Aorta (tissue), 5 donors: ENCODE measurements at places on chromosomes 7 and 10. TPM values are rescaled to one million over a fixed set of nuclear protein-coding genes. Genes with fewer than 3 reads are reported as not detected.

DNA sequence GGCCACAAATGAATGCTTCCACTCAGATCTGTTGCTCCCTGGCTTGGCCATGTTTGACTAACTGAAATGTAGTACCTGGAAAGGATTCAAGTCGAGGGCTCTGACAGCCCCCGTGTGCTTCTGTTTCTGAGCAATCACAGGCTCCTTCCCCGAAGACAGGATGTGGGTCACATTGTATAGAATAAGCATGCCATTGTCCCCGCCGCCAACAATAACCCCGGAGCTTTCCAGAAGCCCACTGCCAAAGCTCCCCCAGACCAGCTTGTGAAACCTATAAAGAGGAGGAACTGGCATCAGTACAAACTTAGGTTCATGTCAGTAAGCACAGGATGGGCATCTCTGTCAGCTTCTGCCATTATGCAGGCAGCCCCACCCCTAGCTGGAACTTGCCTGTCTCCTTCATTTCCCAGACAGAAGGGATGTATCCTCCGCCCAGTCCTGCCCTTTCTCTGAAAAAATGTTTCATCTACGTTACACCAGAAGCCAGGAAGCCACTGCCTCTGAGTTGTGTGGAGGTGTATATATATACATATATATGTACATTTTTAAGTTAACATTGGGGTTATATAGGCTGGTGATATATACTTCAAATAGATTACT, 10.3 kb downstream of the SEC31B start:
- DNase-seq = peak; percentile 28

DNA sequence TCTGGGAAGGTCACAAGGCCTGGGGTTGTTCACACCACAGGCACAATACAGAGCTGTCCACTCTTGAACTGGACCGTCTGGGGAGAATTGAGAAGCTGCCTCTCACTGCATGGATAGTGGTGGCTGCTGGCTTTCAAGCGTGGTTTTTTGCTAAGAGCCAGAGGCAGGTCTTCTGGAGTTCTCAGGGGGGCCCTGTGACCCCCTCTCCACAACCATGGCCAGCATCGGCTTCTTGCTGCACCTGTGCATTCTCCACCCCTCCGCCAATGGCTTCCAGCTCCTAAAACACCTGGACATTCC, 140.3 kb downstream of the ADCY1 start:
- no peak for DNase-seq

- no peak for DNase-seq
Measured at GRCh38 chr10:16856092-16856491, 38.9 kb upstream of the RSU1 start.

DNA sequence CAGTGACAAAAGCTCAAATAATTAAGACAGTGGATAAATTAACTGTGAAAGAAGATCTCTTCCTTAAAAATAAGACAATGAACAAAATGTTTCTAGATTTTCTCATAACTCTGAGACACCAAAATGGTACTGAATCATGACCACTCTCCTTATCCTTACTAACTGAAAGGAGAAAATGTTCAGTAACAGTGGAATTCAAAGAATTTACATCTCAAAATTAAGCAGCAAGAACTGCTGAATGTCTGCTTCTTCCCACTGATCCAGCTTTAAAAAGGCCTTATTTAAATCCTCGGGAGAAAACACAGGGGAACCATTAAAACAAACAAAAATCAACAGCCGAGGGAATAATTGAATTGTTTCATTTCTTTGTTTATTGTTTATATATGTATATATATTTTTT, 27.3 kb upstream of the PLXDC2 start:
- no peak for DNase-seq

GRCh38 chr10:88048312-88048711, 184.9 kb downstream of the PTEN start:
- DNase-seq = no peak

- no peak for DNase-seq
Measured at GRCh38 chr7:72709909-72710308, 118.1 kb downstream of the TYW1B start.

DNA sequence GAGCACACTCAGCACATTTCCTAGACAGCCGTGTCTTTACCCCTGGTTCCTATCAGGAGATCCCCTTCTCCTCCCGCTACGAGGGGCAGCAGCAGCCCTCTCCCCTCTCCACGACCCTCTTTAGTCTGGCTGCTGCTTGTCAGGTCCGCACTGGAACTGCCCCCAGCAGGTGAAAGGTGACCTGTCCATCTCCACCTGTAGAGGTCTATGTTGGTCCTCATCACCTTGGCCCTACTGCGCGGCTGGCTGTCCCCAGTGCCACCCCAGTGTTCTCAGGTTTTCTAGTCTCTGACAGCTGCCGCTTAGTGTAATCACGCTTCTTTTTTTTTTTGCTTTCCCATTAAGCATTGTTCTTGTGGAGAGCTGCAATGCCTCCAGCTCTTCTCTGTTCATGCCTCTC, 545.7 kb downstream of the SDK1 start:
- no peak for DNase-seq

DNA sequence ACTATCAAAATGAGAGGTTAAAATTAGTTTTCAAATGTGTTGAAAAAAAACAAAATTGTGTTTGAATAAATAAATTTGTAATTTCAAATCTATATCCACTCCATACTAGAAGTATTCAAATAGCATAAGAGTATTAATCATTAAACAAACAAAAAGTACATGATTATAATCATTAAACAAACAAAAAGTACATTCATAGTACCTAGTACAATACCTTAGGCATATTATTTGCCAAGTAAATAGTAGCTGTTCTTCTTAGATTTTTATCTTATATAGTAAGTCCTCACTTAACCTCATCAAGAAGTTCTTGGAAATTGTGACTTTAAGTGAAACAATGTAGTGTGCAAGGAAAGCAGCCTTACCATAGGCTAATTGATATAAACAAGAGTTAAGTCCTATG, 349.3 kb upstream of the VWC2 start:
- no peak for DNase-seq

DNA sequence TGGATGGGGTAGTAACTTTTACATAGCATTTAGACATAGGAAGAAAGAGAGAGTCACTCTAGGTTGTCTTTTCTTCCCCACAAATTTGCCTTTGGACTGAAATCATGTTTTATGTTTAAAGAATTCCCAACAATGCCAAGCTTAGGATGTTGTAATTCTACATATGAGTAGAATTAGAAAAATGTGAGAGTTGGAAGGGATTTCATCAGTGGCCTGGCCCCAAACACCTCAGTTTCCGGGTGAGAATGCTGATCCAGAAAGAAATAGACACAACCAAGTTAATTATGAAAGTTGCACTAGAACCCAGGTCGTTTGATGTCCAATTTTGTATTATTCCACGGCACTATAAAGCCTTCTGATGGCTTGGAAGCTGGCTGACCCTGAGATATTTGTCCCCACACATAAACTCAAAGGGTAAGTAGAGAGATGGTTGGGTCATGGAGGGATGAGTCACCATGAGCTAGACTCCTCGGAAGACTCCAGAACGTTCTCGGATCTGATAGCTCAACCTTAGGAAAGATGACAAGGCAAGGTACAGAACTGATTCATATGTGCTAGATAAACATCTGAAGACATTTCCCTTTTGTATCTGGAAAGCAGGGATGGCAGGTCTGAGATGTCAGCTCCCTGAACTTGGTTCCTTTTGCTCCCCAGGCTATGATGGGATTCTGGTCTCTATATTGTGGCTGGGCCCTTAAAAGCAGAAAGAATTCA, 48.8 kb upstream of the SLC35B4 start:
- no peak for DNase-seq

DNA sequence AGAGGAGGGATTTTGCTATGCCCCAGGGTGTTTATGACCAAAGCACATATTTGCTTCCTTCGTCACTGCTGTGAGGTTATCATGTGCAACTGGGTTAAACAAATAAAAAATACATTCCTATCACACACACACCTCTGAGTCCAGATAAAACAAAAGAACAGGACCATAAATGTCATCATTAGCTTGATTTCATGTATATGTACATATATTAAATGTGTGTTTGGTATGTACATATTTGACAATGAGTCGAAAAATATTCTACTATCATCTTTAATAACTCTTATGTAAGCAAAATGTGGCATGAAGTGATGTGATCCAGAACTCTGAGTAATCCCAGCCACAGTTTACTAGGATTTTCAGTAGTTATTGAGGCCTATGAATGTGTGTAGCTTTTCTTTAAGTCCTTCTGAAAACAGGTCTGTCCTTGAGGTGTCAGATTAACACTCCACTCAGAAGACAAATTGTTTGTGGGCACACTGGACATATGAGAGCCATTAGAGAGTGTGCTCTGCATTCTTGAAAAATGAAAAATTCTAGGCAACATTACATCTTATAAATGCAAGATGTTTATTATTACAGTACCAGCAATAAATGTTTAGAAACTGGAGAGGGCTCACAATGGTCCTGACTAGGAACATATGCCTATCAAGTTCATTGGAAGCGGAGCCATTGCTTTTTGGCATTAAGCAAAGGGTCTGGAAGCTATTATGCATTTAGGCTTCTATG, 335.1 kb upstream of the SEMA3A start:
- DNase-seq = no peak

- no peak for DNase-seq
Measured at GRCh38 chr10:97888641-97889262, 39.1 kb downstream of the GOLGA7B start.

DNA sequence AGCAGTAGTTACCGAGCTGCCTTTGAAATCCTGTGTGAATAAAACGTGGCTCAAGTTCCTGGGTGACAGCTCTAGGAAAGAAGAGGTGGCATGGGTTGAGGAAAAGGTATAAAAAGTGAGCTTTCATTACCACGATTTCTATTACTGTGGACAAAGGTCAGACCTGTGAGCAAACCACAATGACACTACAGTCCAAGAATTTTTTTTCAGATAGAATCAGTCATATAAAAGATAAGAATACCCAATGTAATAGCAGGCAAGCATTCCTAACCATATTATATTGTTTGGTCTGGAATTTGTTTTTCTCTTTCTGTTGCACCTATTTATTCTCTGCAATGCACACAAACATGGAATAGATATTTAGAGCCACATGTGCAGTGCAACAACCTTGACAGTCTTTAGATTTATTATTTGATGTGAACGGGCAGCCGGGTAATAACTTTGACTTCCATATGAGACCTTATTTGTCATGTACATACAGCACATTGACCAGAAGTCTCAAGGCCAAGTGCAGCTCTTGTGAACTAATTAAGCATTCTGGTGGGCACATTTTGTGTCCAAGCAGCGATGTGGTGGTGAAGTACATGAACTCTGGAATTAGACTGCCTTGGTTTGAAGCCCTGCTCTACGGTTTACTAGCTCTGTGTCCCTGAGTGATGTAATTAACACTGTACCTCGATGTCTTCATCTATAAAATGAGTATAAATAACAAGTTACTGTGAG, 156.8 kb downstream of the NRCAM start:
- DNase-seq = no peak

GRCh38 chr7:121493553-121493952, 97.4 kb upstream of the FAM3C start:
- no peak for DNase-seq

DNA sequence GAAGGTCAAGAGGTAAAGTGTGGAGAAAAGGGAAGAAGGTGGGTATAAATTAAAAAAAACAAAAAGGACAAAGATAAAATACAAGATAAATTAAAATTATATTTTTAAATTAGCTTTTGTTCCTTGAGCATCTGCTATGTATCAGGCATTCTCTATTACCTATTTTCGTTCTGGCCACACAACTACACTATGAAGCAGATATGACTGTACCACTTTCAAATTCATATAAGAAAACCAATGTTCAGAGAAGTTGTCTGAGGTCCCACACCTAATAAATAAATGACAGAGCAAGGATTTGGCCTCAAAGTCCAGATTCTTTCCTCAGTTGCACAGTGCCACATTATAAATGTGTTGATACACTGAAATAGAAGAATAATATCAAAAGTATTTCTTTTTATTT, 103.8 kb upstream of the PCDH15 start:
- DNase-seq = no peak

DNA sequence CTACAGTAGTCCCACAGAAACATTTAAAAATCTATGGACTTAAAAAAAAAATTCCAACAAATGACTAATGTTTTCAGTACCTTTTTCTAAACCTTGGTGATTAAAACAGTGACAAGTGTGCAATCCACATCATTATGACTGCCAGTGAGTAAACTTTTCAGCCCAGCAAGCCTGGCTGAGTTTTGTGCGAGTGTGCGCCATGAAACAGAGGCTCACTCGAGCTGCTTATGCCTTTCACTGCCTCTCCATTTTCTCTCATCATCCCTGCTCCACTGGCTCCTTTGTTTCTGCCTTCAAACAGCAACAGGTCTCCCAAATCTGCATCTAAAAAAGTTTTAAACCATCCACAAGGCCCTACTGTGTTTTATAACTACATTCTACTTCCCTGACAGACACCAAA, 105.8 kb downstream of the USP6NL start:
- DNase-seq = no peak

GRCh38 chr10:34489973-34490745, 324.9 kb downstream of the PARD3 start:
- no peak for DNase-seq

DNA sequence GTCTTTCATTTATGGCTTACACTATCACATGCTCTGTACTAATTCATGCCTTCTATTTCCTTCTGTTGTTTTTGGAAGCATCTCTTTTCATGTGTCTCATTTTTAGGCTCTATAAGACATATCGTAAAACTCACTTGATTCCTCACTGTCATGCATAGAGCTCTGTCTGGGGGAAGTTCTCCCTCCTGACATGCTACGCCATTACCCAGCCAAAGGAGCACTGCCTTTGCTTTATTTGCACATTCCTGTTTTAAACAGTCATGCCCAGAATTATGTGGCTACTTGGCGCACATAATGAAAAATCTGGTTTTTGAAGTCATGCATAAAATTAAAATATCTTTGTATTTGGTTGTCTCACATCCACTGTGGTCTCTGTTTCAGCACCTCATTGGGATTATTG, 17.6 kb upstream of the AKR1C3 start:
- no peak for DNase-seq

DNA sequence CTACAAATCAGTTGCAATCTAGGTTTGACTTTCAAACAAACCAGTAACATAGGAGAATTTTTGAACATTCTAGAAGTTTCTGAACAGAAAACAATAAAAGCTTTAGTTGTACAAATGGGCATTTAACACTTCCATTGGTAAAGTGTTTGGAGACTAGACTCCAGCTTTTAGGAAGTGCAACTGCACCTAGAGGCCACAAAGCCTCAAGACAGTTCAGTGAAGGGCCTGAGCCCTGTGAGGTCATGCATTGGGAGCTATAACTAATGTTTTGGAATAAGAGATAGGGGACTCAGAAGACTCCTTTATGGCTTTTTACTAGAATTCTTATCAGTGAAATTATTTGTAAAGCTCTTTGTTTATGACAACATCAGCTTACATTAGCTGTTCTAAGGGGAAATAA, 3.0 kb upstream of the EPHB6 start:
- no peak for DNase-seq

Gene STEAP4
- 343 TPM for total RNA-seq

Gene HPS6
- 14.4 TPM for total RNA-seq

Gene RELN
- 3.6 TPM for total RNA-seq

Gene TAS2R41
- 1.0 TPM for total RNA-seq

Gene STOX1
- total RNA-seq = 0.27 TPM

Gene TUBAL3
- total RNA-seq = not detected

Gene SLC4A2
- total RNA-seq = 118 TPM

Gene CLDN4
- 0.19 TPM for total RNA-seq

Gene GIMAP6
- total RNA-seq = 49.2 TPM

Gene TMEM130
- total RNA-seq = 15.3 TPM

Gene ZNF239
- 3.4 TPM for total RNA-seq

Gene TMEM176A
- total RNA-seq = 30.7 TPM

Gene ASB13
- 25.0 TPM for total RNA-seq

Gene SEC31B
- 8.7 TPM for total RNA-seq

Gene PLXNA4
- 22.7 TPM for total RNA-seq

Gene TNS3
- 117 TPM for total RNA-seq

Gene FAM25G
- total RNA-seq = not detected

Gene GET4
- 19.9 TPM for total RNA-seq

Gene CD36
- 138 TPM for total RNA-seq

Gene AQP1
- total RNA-seq = 680 TPM
